ENCODE measurements at places on chromosomes 3 and 15.

- DNase-seq = no peak
Observed at GRCh38 chr3:142837526-142837925, 51.4 kb downstream of the PCOLCE2 start.

DNA sequence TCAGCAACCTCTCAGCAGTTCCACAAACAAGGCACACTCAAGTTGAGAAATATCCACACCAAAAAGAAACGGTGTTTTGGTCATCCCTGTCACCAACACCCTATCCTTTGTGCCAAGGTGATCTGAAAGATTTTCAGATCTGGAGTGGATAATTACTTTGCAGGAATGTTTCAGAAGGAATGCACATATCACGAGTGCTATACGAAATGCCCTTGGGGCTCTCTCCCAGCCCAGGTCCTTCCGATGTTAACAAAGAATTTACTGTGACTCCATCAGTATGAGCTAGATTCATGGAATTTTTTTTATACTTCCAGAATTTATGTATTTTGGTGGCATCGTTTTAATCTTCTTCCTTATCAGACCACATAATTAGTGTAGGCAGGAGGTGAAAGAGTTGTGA, 105.0 kb downstream of the GRM7 start:
- DNase-seq = no peak

GRCh38 chr3:196208942-196209695, 2.1 kb downstream of the ZDHHC19 start:
- DNase-seq = no peak

GRCh38 chr3:38644662-38645053, 4.8 kb downstream of the SCN5A start:
- DNase-seq = no peak

- DNase-seq = no peak
Observed at GRCh38 chr15:63231706-63232105, 42.3 kb downstream of the RAB8B start.

GRCh38 chr3:132730891-132731580, 8.8 kb upstream of the NPHP3 start:
- peak; percentile 35 for DNase-seq

GRCh38 chr3:194824100-194824499, 138.4 kb downstream of the FAM43A start:
- DNase-seq = no peak

GRCh38 chr15:58222679-58223078, 84.5 kb downstream of the AQP9 start:
- no peak for DNase-seq

GRCh38 chr15:82999426-82999825, 12.0 kb downstream of the C15orf40 start:
- DNase-seq = no peak

GRCh38 chr3:8278448-8278847, 223.2 kb upstream of the LMCD1 start:
- DNase-seq = no peak

DNA sequence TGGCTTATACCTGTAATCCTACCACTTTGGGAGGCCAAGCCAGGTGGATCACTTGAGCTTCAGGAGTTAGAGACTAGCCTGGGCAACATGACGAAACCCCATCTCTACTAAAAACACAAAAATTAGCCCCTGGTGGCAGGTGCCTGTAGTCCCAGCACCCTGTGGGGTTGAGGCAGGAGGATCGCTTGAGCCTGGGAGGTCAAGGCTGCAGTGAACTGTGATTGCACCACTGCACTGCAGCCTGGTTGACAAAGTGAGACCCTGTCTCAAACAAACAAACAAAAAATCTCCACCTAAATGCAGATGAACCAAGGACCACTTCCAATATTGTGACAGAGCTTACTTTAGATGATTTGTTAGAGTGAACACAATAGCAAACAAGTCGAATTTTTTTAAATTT, 53.7 kb downstream of the TP53BP1 start:
- DNase-seq = no peak

- no peak for DNase-seq
Observed at GRCh38 chr3:107861904-107862303, 228.9 kb downstream of the CD47 start.

GRCh38 chr3:61334783-61335182, 83.5 kb upstream of the FHIT start:
- DNase-seq = no peak

GRCh38 chr3:128502712-128503111, 9.7 kb upstream of the GATA2 start:
- DNase-seq = no peak

GRCh38 chr3:116155841-116156240, 289.4 kb downstream of the LSAMP start:
- DNase-seq = peak; percentile 65

GRCh38 chr3:148309390-148310035, 388.2 kb upstream of the AGTR1 start:
- no peak for DNase-seq
